ENCODE measurements at places on chromosomes 12 and 14. TPM values are rescaled to one million over a fixed set of nuclear protein-coding genes. Genes with fewer than 3 reads are reported as not detected.

The ERO1A gene
- 81.4 TPM for total RNA-seq

GRCh38 chr14:86003998-86004397, 474.1 kb downstream of the FLRT2 start:
- DNase-seq, result no peak

GRCh38 chr14:102164965-102165364, 25.3 kb downstream of the WDR20 start:
- DNase-seq, result no peak

- DNase-seq, result no peak
Measured at GRCh38 chr12:113506867-113507266, 35.2 kb upstream of the LHX5 start.

- no peak for DNase-seq
Measured at GRCh38 chr14:63964113-63964512, 111.3 kb downstream of the SYNE2 start.

DNA sequence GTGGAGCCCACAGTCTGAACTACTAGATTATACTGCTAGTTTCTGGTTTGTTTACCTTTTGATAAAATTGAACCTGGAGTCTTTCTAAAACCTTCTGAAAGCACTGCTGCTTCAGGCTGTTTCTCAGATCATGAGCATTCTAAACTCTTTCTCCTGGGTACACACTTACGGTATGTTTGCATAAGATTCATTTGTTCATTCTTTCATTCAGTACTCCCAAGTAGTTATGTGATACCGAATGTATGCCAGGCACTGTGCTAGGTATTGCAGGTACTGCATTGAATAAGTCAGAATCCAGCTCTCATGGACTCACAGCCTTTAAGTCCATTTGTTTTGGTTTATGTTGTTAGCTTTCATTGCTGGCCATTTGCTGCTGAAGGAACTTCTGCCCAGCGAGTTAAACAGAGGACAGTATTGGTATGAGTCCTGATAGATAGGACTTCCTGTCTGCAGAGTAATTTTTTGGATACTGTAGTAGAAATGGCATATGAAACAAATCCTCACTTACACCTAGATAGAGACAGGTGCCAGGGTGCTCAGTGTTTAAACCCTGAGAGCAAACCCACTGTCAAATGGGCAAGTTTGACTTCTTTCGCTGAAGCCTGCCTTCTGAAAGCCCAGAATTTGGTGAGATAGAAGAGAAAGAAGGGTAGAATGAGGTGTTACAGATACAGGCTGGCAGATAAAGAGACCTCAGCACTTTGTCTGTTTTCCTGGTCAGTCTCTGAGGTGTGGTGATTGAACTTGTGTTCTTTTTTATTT, 2.1 kb downstream of the SUSD6 start:
- DNase-seq, result no peak

Data from pulmonary artery endothelial cell (primary cell).